ENCODE measurements at places on chromosomes 3 and 15.
A peak's percentile ranks its signal among the peaks of the same experiment; 100 is the strongest.

- DNase-seq = no peak
These were observed 31.2 kb upstream of the MUSTN1 start for GRCh38 chr3:52865994-52866393.

GRCh38 chr3:98843266-98843959, 58.1 kb downstream of the DCBLD2 start:
- DNase-seq = no peak

GRCh38 chr3:112514527-112515128, 15.4 kb upstream of the BTLA start:
- no peak for DNase-seq

GRCh38 chr3:74614107-74614967, at the start of gene CNTN3:
Gene CNTN3, minus strand, starts transcription at chr3:74614659. Its CDS starts 93,547 bp downstream, at chr3:74521112.
- peak; percentile 37 for DNase-seq

- DNase-seq = no peak
These were observed 15.5 kb downstream of the TATDN2 start for GRCh38 chr3:10263646-10264363.

DNA sequence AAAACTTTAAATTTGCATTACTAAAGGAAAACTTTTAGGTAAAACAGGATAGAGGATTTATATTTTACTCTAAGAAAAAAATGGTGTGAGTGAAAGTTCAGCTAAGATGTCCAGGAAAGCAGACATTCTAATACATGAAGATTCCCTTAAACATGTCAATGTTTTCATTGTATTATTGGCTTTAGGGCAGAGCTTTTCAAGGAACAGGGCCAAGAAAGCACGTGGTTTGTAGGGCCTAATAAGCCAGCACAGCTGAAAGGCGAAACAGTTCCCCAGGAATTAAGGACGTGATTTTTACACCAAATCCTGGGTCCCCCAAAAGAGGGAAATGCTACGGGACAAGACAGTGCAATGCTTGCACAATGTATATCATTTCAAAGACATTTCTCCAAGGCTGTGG, 48.6 kb upstream of the MKRN3 start:
- DNase-seq = no peak

DNA sequence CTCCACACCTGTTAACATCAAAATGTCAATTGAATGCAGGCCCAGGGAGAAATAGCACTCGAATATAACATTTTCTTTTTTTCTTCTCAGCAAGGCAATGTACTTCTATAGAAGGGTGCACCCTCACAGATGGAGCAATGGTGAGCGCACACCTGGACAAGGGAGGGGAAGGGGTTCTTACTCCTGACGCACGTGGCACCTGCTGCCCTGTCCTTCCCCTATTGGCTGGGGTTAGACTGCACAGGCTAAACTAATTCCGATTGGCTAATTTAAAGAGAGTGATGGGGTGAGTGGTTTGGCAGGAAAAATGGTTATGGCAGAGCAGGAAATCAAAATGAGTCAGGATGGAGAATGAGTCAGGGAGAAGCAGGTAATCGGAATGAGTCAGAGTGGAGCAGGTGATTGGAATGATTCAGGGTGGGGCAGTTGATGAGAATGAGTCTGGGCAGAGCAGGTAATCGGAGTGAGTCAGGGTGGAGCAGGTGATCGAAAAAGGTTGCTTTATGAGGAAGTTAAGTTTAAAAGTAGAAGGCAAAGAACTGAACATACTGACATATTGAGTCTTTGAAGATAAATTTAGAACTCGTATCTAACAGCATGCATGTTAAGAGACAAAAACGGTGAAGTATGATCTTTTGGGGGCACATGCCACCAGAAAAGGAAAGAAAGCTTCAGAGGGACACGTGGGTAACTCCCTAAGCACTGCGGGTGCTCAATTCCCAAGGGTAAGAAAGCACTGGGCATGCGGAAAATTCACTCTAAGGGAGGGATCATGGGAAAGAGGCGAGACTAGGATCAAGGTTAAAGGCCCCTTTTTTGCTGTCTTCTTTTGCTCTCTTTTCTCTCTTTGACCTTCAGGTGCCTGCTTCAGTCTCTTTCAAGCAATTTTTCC, 72.9 kb upstream of the GALNT15 start:
- DNase-seq = no peak

- DNase-seq = no peak
These were observed 13.9 kb downstream of the CRYBG3 start for GRCh38 chr3:97835761-97836160.

- DNase-seq = no peak
These were observed 1.0 kb downstream of the TSC22D2 start for GRCh38 chr3:150409125-150409511.

- peak; percentile 97 for DNase-seq
These were observed 7.7 kb downstream of the BHLHE40 start for GRCh38 chr3:4986782-4987537.

GRCh38 chr3:62183969-62184368, 189.4 kb downstream of the FEZF2 start:
- no peak for DNase-seq

- DNase-seq = no peak
These were observed 186.1 kb downstream of the OTOL1 start for GRCh38 chr3:161682715-161683114.

- DNase-seq = no peak
These were observed 33.4 kb downstream of the UNC13C start for GRCh38 chr15:54011656-54012055.

DNA sequence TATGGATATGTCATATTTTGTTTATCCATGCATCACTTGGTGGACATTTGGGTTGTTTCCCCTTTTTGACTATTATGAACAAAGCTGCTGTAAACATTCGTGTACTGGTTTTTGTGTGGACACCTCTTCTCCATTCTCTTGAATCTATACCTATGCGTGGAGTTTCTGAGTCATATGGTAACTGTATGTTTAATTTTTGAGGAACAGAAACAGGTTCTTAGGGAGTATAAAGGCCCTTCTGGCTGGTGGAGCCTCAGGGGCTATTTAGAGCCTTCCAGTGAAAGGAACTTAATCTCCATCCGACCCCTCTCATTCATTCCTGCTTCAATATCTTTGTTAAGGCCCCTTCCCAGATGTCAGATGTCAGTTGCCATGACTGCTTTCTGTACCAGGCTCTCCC, 14.1 kb upstream of the CTXND1 start:
- no peak for DNase-seq

All from T47D (cell line).